ENCODE measurements at places on chromosomes 1 and 21.
A peak's percentile ranks its signal among the peaks of the same experiment; 100 is the strongest.

DNA sequence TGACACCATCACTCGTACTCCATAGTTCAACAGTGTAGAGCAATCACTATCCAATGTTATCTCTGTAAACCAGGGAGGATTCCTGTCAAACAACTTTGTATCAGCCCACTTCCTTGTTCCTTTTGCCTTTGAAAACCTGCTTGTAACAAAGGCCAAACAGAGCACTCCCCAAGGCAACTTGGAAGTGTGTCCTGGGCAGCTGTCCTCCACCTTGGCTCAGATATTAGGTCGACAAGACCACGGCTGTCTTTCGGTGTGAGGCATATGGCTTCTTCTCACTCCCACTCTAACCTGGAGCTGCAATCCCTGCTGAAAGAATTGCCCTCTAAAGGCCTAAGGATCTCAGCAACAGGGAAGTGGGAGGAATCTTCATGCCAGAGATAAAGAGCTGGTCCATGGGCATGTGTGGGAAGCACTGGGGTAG, 66.7 kb downstream of the ITPKB start:
- no peak for DNase-seq

DNA sequence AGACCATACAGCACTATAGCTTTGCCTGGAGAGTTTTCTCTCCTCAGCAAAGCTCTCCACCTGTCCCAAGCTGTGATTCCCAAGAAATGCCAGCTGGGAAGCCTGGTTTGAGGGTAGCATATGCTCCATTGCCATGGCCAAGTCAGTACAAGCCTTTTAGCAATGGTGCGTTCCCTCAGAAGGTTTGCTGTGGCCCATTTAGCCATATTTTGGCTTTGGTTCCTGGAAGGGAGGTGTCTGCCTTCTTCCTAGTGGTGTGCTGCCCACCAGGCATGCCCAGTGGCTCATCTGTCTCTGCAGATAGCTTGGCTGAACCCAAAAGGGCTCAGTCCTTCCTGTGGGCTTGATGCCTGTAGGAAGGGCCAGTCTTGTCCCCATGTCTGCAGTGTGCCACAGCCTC, 32.4 kb downstream of the GALNT2 start:
- no peak for DNase-seq

DNA sequence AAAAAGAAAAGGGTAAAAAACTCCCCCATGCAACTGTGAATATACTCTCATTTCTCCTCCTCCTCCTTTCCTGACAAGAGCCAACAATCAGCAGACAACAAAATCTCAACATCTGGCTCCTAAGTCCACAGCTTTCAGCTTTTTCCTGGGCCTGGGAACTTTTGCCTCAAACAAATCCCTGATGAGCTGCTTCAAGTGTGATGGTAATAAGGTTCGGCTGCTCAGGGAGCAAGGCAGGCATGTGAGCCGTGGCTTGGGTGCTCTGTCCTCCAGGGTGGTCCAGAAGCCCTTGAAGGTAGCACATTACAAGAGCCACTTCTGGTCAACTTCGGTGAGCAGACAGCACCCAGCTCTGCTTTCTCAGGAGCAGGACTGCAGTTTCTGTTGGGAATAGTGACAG, 46.3 kb downstream of the ITPKB start:
- no peak for DNase-seq

DNA sequence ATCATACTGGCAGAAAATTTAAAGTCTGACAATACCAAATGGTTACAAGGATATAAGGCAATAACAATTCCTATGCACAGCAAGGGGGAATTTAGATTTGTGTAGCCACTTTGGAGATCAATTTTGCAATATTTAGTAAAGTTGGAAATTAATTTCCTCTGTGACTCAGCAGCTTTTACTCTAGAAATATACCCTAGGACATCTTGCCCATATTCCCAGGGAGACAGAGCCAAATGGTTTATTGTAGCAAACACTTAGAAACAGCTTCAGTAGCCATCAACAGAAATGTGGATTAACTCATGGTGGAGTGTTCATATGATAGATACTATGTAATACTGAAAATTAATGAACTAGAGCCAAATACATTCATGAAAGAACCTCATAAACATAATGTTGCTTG, 104.6 kb downstream of the BACH1 start:
- peak; percentile 47 for DNase-seq

- DNase-seq, result peak; percentile 67
Observed at GRCh38 chr1:168506204-168506819, 37.5 kb downstream of the XCL2 start.
